Activated naive CD4-positive, alpha-beta T cell treated with anti-CD3 and anti-CD28 coated beads, Interleukin-2, amount 50 U/mL, for 72 hours (primary cell): ENCODE measurements at places on chromosomes 16 and 17.

- DNase-seq: no peak
Observed at GRCh38 chr16:23566724-23567123, 9.2 kb downstream of the UBFD1 start.

DNA sequence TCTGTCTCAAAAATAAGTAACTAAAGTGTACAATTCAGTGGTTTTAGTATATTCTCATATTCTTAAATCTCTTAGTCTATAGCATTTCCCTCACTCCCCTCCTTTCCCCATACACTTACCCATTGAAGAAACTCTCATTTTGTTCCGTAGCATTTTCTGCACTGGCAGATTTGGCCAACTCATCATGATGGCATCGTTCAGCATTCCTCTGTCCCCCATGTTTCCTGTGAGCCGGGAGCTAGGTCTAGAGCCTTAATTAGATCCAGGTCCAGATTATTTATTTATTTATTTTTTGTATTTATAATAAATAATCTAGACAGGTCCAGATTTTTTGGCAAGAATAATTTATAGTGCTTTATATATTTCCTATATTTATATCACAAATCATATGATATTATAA is 31.0 kb downstream of the HEATR3 start:
- no peak for DNase-seq

- DNase-seq: no peak
Observed at GRCh38 chr16:3879887-3880564, 487 bp downstream of the CREBBP start.

DNA sequence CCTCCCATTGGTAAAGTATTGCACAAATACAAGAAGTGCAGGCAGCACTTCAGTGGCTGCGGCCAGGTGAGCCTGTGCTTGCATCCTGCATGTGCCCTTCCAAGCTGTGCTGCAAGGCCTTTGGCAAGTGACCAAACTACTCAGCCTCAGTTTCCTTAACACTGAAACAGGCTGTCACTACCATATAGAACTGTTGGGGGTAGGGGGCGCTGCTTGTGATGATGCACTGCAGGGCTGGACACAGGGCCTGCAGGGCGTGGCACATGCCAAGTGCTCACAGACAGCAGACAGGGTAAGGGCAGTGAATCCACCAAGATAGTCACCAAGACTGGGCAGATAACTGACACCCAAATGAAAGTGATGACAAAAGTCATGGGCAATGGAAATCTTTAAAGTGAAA is 65.6 kb upstream of the SREBF1 start:
- no peak for DNase-seq

GRCh38 chr17:82614095-82614631 is 34.1 kb downstream of the WDR45B start:
- no peak for DNase-seq

- DNase-seq: no peak
Observed at GRCh38 chr17:57356719-57357391, 100.5 kb downstream of the MSI2 start.

GRCh38 chr17:17987187-17987896 is 14.7 kb downstream of the DRC3 start:
- DNase-seq: no peak

DNA sequence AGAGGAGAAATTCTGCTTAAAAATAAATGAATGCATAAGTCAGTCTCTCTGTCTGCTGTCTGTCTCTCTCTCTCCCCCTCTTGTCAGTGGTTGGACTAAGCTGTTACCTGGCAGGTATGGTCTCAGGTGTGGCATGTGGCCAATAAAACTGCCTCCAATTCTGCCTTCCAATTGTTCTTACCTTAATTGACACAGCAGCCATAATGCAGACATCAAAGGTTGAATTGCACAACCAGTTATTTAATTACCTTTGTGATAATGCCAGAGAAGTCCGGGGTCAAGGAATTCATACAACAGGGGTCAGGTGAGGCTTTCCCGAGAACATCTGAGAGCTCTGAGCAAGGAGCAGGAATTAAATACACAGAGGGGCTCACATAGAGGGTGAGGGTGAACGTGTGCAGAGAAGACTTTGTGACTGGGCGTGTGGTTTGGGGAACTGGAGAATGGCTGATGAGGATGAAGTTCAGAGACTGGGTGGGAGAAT is 78.8 kb upstream of the CDYL2 start:
- no peak for DNase-seq

GRCh38 chr16:49919327-49919726 is 63.4 kb upstream of the ZNF423 start:
- DNase-seq: no peak

- no peak for DNase-seq
Observed at GRCh38 chr16:26240807-26241206, 549.0 kb downstream of the HS3ST4 start.

DNA sequence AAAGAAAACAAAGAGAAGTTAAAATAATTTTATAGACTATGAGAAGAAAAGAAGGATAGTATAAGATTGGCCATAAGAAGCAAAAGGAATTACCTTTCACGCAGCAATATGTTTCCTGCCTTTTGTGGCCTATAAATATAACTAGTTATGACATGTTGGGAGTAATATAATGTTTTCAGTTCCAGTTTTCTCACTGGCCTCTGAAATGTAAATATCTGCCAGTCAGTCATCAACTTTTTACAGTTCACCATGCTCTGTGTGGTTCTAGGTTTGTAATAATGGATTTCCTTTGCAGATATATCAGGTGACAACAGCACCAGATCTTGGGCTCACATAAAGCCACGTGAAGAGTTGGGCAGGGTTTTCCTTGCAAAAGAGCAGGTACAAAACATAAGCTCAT is 94.3 kb downstream of the ABCA8 start:
- DNase-seq: no peak

GRCh38 chr17:67478401-67479041 is 101.4 kb downstream of the PITPNC1 start:
- DNase-seq: no peak

GRCh38 chr16:55272744-55273143 is 51.3 kb upstream of the IRX6 start:
- DNase-seq: no peak

DNA sequence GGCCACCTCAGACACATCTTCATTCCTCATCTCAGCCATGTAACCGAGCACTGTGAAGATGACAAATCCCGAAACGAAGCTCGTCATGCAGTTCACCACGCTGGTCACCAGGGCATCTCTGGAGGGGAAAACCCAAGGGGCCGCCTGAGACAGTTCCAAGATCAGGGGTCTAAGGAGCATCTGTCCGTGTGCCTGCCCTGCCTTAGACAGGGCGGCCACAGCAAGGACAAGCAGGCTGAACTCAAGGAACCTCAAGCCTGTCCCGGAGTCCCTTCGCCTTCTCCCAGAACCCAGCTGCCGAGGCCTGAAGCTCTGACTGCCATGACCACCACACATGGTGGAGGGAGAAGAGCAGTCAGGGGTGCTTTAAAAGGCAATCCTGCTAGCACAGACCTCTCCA is 22.7 kb downstream of the SLC6A4 start:
- no peak for DNase-seq

DNA sequence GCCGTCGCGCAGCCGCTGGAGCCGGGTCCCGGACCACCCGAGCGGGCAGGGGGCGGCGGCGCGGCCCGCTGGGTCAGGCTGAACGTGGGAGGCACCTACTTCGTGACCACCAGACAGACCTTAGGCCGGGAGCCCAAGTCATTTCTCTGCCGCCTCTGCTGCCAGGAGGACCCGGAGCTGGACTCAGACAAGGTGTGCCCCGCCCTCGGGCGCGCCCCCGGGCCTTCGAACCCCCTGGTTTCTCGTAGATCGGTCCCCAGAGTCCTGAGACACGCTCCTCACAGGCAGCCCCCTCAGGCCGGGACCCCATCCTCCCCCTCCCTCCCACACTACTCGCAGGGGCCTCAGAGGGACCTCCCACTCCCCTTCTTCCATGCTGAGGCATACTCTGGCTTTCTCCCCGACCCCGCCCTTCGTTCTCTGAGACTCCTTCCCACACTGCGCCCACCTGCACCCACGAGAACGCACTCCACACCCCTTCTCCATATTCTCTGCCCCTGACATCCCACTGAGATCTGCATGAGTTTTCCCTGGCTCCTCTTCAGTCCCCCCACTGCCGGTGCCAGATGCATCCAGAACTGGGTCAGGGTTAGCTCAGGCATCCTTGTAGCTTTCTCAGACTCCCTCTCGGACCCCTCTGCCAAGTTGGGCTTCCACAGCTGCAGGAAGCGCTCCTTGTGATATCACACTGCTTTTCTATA is 523 bp downstream of the KCTD2 start:
- DNase-seq: no peak

DNA sequence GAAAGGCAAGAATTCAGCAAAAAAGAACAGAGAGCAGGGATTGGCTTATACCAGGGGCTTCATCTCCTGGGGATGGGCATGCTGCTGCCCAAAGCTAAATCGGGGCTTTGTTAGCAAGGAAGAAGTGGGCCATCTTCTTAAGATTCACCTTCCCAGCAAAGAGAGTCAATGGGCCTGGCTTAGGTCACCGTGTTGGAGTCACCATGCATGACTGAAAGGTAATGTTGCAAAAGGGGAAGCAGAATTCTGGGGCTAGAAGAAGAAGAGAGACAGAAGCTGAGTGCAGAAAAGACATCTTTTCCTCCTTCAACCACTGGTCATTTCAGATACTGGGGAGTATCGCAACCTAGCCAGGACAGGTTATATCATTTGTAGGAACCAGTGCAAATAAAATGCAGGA is 76.3 kb upstream of the KIFC3 start:
- no peak for DNase-seq

DNA sequence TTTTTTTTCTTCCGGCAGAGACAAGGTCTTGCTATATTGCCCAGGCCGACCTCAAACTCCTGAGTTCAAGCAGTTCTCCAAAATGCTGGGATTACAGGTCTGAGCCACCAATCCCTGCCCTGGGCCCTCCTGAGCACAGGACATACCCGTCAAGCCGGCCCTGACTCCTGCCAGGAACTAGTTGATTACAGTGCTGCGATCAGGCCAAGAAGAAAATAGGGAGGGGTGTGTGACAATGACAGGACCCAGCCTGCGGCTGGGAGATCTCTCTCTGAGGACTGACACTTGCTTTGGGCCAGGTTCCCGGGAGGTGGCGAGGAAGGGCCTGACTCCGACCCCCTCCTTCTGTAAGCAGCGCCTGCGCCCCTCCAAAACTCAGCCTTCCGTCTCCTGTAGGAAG is 276.6 kb downstream of the MRTFB start:
- no peak for DNase-seq

GRCh38 chr16:88316941-88317612 is 65.7 kb upstream of the ZNF469 start:
- no peak for DNase-seq
